ENCODE measurements at places on chromosomes 2 and 18. TPM values are rescaled to one million over a fixed set of nuclear protein-coding genes. Genes with fewer than 3 reads are reported as not detected.

KRTCAP3 gene
- total RNA-seq: 0.18 TPM

VWA3B gene
- 0.09 TPM for total RNA-seq

RNF125 gene
- total RNA-seq: 0.28 TPM

FSHR gene
- not detected for total RNA-seq

CFAP210 gene
- total RNA-seq: not detected

Data from smooth muscle cell of bladder (primary cell).